ENCODE measurements at places on chromosomes 4 and X. TPM values are rescaled to one million over a fixed set of nuclear protein-coding genes. Genes with fewer than 3 reads are reported as not detected.

Gene CCNA2
- 1.4 TPM for total RNA-seq

DNA sequence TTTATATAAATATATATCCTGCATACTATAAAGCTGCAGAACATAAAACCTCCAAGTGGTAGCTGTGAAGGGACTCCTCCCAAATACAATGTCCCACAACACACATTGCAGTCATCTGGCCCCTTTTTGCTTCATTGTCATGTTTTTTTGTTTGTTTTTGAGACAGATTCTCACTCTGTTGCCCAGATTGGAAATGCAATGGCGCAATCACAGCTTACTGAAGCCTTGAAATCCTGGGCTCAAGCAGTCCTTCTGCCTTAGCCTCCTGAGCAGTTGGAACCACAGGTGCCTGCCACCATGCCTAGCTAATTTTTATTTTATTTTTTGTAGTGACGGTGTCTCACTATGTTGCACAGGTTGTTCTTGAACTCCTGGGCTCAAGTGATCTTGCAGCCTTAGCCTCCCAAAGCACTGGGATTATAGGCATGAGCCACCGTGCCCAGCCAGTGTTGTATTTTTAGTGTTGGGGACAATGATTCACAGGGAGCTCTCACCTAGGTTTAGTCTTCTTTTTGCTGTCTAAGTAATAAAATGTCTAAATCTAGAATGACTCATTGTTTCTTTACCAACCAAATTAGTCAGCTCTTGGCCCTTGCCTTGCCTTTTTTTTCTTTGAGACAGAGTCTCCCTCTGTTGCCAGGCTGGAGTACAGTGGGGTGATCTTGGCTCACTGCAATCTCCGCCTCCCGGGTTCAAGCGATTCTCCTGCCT lies 24.0 kb upstream of the XIAP start:
- no peak overlapping the region for H3K27ac ChIP-seq
- H3K4me3 ChIP-seq, result no peak overlapping the region
- no peaks in the 10 kb centered on the region for H3K36me3 ChIP-seq
- no peaks in the 10 kb centered on the region for H3K4me1 ChIP-seq
- H3K27me3 ChIP-seq, result no peaks in the 10 kb centered on the region
- DNase-seq, result no peak

Gene HHIP
- 0.85 TPM for total RNA-seq

DNA sequence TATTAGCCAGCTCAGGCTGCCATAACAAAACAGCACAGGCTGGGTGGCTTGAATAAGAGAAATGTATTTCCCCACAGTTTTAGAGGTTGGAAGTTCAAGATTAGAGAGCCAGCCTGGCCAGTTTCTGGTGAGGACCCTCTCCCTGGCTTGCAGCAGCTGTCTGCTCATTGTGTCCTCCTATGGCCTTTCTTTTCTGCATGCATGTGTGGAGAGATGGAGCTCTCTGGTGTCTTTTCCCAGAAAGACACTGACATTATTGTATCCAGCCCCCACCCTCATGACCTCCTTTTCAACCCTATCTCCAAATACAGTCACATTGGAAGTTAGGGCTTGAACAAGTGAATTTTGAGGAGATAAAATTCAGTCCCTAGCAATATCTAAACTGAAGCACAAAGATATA lies 263.8 kb upstream of the PABPC4L start:
- H3K4me1 ChIP-seq, result no peaks in the 10 kb centered on the region
- no peaks in the 10 kb centered on the region for H3K36me3 ChIP-seq
- H3K27ac ChIP-seq, result no peak overlapping the region
- H3K27me3 ChIP-seq, result no peaks in the 10 kb centered on the region
- no peak for DNase-seq
- H3K4me3 ChIP-seq, result no peak overlapping the region

Data from kidney (tissue), 22 donors.